ENCODE measurements at places on chromosomes 2 and 18.

DNA sequence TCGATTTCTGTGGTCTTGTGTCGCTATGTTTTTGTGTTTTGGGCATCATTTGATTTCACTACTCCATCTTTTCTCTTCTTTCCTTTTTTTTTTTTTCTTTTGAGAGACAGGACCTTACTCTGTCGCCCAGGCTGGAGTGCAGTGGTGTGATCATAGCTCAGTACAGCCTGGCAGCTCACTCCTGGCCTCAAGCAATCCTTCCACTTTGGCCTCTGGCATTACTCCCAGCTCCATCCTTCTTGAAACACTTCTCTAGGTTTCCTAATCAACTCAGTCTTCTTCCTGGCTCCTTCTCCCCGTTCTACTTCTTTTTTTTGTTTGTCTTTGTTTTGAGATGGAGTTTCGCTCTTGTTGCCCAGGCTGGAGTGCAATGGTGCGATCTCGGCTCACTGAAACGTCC is 26.5 kb downstream of the TCF23 start:
- H3K36me3 ChIP-seq = no peaks in the 10 kb centered on the region
- no peak overlapping the region for H3K27ac ChIP-seq
- H3K27me3 ChIP-seq = peaks cover 1% of the 10 kb centered on the region
- peaks cover 3% of the 10 kb centered on the region for H3K4me1 ChIP-seq

GRCh38 chr2:191950132-191950874 is 103.4 kb upstream of the CAVIN2 start:
- no peaks in the 10 kb centered on the region for H3K4me1 ChIP-seq
- H3K36me3 ChIP-seq = no peaks in the 10 kb centered on the region
- DNase-seq = no peak
- no peak overlapping the region for H3K27ac ChIP-seq
- H3K4me3 ChIP-seq = no peak overlapping the region
- H3K27me3 ChIP-seq = peaks cover 6% of the 10 kb centered on the region

- no peak overlapping the region for H3K27ac ChIP-seq
- H3K36me3 ChIP-seq = no peaks in the 10 kb centered on the region
- no peaks in the 10 kb centered on the region for H3K27me3 ChIP-seq
- no peak for DNase-seq
- no peaks in the 10 kb centered on the region for H3K4me1 ChIP-seq
These were observed 1265.0 kb downstream of the LRP1B start for GRCh38 chr2:140865837-140866236.

- peaks cover 14% of the 10 kb centered on the region for H3K4me1 ChIP-seq
- H3K4me3 ChIP-seq = peak overlapping the region; percentile 46
- no peak for DNase-seq
- H3K27me3 ChIP-seq = no peaks in the 10 kb centered on the region
These were observed 7.3 kb downstream of the IL1A start for GRCh38 chr2:112777036-112777435.

GRCh38 chr2:6977113-6977741 is 60.0 kb downstream of the RNF144A start:
- H3K27ac ChIP-seq = peak overlapping the region; percentile 30
- no peaks in the 10 kb centered on the region for H3K27me3 ChIP-seq
- no peak for DNase-seq
- H3K36me3 ChIP-seq = peaks cover 71% of the 10 kb centered on the region
- H3K4me1 ChIP-seq = peaks cover 36% of the 10 kb centered on the region

DNA sequence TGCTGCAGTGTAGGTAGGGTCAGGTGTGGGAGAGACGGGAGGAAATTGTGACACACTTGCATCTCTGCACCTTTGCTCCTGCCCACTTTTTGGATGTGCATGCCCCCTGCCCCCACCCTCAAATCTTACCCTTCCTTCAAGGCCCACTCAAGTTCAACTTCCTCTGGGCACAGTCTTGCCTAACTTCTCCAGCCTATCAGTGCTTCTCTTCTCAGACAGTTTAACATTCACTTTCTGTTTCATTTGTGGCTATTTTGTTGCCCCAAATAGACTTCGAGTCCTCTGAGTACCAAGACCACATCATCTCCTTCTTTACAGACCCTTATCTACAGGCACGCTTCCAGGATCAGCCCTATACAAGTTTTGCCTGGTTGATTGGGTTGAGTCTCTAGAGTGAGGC is 2.7 kb downstream of the ST8SIA5 start:
- H3K4me1 ChIP-seq = peaks cover 37% of the 10 kb centered on the region
- H3K36me3 ChIP-seq = no peaks in the 10 kb centered on the region
- no peak for DNase-seq
- H3K27me3 ChIP-seq = peaks cover 75% of the 10 kb centered on the region
- H3K4me3 ChIP-seq = no peak overlapping the region
- H3K27ac ChIP-seq = no peak overlapping the region

GRCh38 chr18:58756596-58757240 is 85.5 kb downstream of the MALT1 start:
- no peaks in the 10 kb centered on the region for H3K36me3 ChIP-seq
- H3K4me1 ChIP-seq = peaks cover 59% of the 10 kb centered on the region
- H3K27ac ChIP-seq = peak overlapping the region; percentile 13
- H3K27me3 ChIP-seq = no peaks in the 10 kb centered on the region
- H3K4me3 ChIP-seq = no peak overlapping the region
- no peak for DNase-seq

DNA sequence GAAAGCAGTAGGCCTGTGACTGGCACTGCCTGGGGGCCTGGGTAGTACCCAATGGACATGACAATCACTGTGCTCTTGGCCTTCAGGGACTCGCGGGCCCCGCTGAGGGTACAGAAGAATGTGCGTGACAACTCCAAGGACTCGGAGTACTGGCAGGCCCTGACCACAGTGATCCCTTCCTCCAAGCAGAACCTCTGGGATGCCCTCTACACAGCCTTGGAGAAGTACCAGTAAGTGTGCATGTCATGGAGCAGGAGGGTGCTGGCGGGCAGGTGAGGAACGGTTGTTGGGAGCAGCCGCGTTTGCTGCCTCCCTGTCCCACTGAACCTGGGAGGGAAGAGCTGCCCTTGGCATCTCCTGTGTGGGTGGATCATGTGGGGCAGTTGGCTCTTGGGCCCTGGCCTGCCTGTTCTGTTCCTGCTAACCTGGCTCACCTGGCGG is 23.3 kb downstream of the OTOF start:
- no peak for DNase-seq
- H3K27me3 ChIP-seq = no peaks in the 10 kb centered on the region
- H3K4me1 ChIP-seq = peaks cover 4% of the 10 kb centered on the region

GRCh38 chr18:58624011-58624410 is 4.9 kb downstream of the ALPK2 start:
- H3K4me1 ChIP-seq = peaks cover 10% of the 10 kb centered on the region
- DNase-seq = no peak
- H3K4me3 ChIP-seq = no peak overlapping the region
- H3K27ac ChIP-seq = no peak overlapping the region

- H3K27me3 ChIP-seq = peaks cover 17% of the 10 kb centered on the region
- DNase-seq = no peak
- H3K4me1 ChIP-seq = no peaks in the 10 kb centered on the region
- H3K36me3 ChIP-seq = no peaks in the 10 kb centered on the region
- H3K27ac ChIP-seq = no peak overlapping the region
These were observed 411.5 kb downstream of the TGIF1 start for GRCh38 chr18:3861495-3861894.

- no peak overlapping the region for H3K27ac ChIP-seq
- H3K27me3 ChIP-seq = peaks cover 58% of the 10 kb centered on the region
- DNase-seq = no peak
- H3K4me1 ChIP-seq = peaks cover 9% of the 10 kb centered on the region
- H3K36me3 ChIP-seq = no peaks in the 10 kb centered on the region
These were observed 937 bp downstream of the EGR4 start for GRCh38 chr2:73292316-73292905.

GRCh38 chr2:224062481-224063297 is 23.6 kb upstream of the SERPINE2 start:
- H3K4me1 ChIP-seq = no peaks in the 10 kb centered on the region
- H3K36me3 ChIP-seq = no peaks in the 10 kb centered on the region
- DNase-seq = no peak
- H3K27me3 ChIP-seq = no peaks in the 10 kb centered on the region

- H3K36me3 ChIP-seq = peaks cover 5% of the 10 kb centered on the region
- no peak overlapping the region for H3K27ac ChIP-seq
- DNase-seq = no peak
- H3K4me3 ChIP-seq = no peak overlapping the region
- H3K27me3 ChIP-seq = no peaks in the 10 kb centered on the region
These were observed 82.8 kb downstream of the TMEM17 start for GRCh38 chr2:62423235-62423634.

DNA sequence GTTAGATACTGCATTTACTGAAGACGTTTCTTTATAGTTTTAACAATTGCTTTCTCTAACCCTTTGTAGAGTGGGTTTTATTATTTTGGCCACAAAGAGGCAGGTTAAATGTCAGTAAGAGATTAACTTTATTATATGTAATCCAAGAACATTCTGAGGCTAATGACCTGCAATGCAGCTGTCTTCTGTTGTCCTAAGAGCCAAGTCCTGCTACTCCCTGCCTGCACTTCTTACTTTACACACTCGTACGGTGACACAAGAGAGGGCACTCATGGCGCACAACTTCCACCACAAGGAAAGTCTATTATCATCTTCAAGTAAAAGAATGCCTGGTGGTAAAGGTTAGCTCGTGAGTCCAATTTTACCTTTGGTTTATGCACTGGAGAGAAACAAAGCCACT is 471.0 kb upstream of the HNMT start:
- H3K4me1 ChIP-seq = no peaks in the 10 kb centered on the region
- H3K27me3 ChIP-seq = no peaks in the 10 kb centered on the region
- no peaks in the 10 kb centered on the region for H3K36me3 ChIP-seq
- no peak for DNase-seq

- no peak for DNase-seq
- H3K4me3 ChIP-seq = no peak overlapping the region
- no peaks in the 10 kb centered on the region for H3K36me3 ChIP-seq
- H3K27me3 ChIP-seq = no peaks in the 10 kb centered on the region
- no peak overlapping the region for H3K27ac ChIP-seq
These were observed 218.8 kb upstream of the NRP2 start for GRCh38 chr2:205463466-205464025.

DNA sequence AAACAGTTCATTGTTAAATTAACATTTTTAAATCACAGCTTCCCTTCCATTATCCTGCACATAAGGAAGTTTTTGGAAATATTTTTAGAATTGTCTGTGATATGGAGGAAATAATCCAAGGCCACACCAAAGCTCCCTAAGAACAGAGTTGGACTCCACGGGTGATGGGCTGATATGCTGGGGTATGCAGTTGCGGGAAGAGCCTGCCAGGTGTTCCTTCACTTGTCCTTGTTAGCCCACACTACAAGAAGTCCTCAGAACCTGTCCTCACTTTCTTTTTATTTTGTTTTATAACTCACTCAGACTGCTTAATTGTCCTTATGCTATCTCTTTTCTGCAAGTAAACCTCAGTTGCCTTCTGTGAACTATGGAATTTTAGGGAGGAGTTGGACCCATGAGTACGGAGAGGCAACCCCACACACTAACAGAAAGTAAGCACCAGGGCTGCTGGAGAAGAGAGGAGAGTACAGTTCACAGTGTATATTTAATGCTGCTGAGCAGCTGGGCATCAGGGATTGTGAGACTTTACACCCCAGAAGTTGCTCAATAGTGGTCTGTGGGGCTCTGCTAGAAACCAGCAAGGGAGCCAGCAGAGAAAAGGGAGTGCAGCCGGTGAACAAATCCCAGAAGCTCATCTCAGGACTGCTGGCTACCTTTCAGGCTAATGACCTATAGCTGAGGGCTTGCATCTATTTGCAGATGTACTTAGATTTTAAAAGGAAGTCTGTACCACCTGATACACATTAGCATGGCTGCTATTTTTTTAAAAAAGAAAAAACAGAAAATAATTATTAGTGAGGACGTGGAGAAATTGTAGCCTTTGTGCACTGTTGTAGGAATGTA is 280.1 kb upstream of the STON1 start:
- H3K27ac ChIP-seq = no peak overlapping the region
- peaks cover 2% of the 10 kb centered on the region for H3K4me1 ChIP-seq
- no peaks in the 10 kb centered on the region for H3K36me3 ChIP-seq
- H3K27me3 ChIP-seq = no peaks in the 10 kb centered on the region

DNA sequence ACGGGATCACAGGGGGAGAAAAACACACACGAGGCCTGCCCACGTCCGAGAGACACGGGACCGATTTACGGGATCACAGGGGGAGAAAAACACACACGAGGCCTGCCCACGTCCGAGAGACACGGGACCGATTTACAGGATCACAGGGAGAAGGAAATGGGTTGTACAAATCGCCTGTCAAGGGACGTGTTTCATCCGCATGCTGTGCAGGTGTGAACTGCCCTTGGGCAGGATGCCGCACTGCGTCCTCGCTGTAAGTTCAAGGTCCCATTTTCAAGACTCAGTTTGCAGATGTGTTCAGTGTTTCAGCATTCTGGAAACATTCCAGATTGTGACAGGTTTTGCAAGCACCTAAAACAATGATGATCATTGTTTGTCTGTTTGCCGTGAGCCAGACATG is 2.3 kb upstream of the KCNG2 start:
- peaks cover 44% of the 10 kb centered on the region for H3K27me3 ChIP-seq
- peaks cover 12% of the 10 kb centered on the region for H3K4me1 ChIP-seq
- H3K36me3 ChIP-seq = peaks cover 4% of the 10 kb centered on the region
- no peak for DNase-seq
- no peak overlapping the region for H3K27ac ChIP-seq

GRCh38 chr2:11667866-11668637 is 1.9 kb downstream of the NTSR2 start:
- peaks cover 8% of the 10 kb centered on the region for H3K36me3 ChIP-seq
- H3K27ac ChIP-seq = no peak overlapping the region
- H3K27me3 ChIP-seq = peaks cover 31% of the 10 kb centered on the region
- no peak for DNase-seq
- H3K4me1 ChIP-seq = peaks cover 7% of the 10 kb centered on the region

DNA sequence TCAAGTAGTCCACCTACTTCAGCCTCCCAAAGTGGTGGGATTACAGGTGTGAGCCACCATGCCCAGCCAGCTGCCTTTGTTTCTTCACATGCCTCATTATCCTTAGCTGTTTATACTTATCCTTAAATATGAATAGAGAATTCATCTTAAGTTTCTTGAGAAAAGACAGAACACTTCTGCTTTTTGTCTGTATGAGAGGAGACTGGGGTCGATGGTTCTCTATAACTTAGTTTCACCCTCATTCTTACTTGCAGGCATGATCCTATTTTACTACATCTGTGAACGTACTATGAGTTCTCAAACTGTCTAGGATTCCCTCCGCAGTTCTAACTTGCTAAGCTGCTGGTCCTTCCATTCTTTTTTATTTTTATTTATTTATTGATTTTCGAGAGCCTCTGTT is 20.4 kb downstream of the PPM1B start:
- H3K4me1 ChIP-seq = peaks cover 84% of the 10 kb centered on the region
- DNase-seq = no peak
- H3K27me3 ChIP-seq = no peaks in the 10 kb centered on the region

GRCh38 chr2:27033253-27033852 is 588 bp downstream of the TMEM214 start:
- H3K27me3 ChIP-seq = no peaks in the 10 kb centered on the region
- peak overlapping the region; percentile 92 for H3K4me3 ChIP-seq
- peak overlapping the region; percentile 94 for H3K27ac ChIP-seq

GRCh38 chr2:165584126-165584654 is 114.7 kb downstream of the CSRNP3 start:
- no peak overlapping the region for H3K4me3 ChIP-seq
- peaks cover 2% of the 10 kb centered on the region for H3K27me3 ChIP-seq
- no peak overlapping the region for H3K27ac ChIP-seq
- peaks cover 5% of the 10 kb centered on the region for H3K4me1 ChIP-seq

- H3K36me3 ChIP-seq = no peaks in the 10 kb centered on the region
- no peak overlapping the region for H3K27ac ChIP-seq
- no peaks in the 10 kb centered on the region for H3K4me1 ChIP-seq
- no peak for DNase-seq
- H3K27me3 ChIP-seq = peaks cover 29% of the 10 kb centered on the region
These were observed 91.4 kb downstream of the ACSL3 start for GRCh38 chr2:222952204-222952603.
